ENCODE measurements at places on chromosomes 7 and 10.

GRCh38 chr10:60208676-60209269, 180.9 kb downstream of the ANK3 start:
- no peak for DNase-seq

DNA sequence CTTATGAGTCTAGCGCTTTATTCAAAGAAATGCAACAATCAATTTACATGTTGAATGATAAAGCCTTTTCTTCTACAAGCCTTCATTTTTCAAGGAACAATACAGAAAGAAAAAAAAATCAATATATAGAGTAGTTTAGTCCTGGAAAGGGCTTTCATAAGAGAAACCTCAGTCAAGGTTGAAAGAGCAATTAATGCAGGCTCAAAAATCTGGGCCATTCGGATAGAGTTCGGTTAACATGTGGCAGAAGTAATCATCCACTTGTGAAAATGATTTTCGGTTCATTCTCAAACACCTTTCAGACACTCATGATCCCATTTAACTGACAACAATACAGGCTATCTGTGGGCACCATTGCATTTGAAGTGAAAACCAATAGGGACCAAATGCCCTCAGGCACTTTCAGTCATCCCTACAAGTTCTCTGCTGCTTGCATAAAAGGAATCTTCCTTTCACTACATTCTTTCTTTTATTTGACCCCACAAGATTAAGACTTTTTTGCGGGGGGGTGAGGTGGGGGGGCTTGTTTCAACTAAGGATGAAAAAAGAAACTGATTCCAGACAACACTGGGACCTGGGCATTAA, 177.9 kb downstream of the RNF133 start:
- no peak for DNase-seq

GRCh38 chr10:119858063-119858462, 14.6 kb downstream of the MCMBP start:
- DNase-seq, result no peak

GRCh38 chr7:36563706-36564327, 160.5 kb downstream of the AOAH start:
- no peak for DNase-seq

DNA sequence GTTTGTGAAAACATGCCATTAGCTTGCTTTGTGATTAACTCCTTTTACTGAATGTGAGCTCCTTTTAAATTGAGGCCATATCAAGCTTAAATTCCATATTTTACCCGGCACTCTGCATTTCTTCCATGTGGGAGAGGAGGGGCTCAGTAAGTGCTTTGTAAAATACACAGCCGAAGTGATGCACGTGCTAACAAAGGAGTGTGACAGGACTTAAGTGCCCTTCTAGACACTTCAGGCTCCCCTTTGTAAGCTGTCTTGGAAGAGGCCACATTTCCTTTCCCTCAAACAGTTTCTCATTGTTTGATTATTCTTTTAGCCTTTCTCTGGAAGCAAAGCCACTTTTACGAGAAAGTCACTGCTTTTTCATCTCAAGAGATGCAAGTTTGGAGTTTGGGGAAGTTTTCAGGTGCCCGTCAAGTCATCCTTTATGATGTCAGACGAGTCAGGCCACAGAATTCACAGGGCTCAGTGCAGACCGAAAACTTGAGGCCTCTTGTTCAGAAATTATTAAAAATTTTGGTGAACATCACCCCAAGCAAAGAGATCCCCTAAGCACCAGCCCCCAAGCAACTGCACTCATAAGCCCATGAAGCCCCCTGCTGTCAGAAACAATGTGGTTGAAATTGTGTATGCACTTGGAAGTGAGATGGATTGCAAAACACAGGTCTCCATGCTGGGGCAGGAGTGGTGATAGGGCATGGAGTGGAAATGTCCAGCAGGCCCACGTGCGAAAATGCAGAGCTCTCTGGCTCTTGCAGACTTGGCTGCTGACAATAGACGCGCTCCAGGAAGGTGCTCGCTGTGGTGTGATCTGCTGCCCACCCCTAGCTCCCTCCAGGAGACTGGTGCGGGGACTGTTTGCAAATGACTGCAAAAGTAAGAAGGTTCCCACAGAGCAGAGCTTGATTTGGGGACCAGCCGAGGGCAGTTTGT, 11.5 kb downstream of the IKZF1 start:
- no peak for DNase-seq

DNA sequence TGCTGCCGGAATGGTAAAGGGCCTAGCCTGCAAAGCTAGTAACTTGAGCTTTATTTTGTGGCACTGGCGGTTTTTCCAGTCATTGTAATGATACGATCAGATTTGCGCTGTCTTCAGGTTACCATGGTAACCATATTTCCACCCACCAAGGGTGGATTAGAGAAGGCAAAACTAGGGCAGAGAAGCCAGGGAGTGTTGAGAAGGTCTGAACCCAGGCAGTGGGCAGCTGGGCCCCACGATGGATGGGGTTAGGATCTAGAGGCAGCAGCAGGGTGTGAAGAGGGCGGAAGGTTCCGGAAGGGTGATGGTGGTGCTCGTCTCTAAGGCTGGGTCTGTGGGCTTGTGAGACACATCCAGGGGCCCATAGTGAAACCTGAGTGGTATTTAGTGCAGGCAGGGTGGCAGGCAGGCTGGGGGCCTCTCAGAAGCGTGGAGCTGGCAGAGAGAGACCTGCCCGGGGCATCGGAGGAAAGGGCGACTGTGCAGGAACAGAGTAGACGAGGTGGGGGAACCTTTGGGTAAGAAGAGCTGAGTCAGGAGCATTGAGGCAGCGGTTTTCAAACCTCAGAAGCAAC, 87.9 kb upstream of the GTF2I start:
- DNase-seq, result no peak

GRCh38 chr7:85508642-85509410, 322.0 kb upstream of the SEMA3D start:
- DNase-seq, result no peak

GRCh38 chr10:69086001-69086509, 1.8 kb upstream of the SRGN start:
- no peak for DNase-seq

- DNase-seq, result no peak
Observed at GRCh38 chr10:30581779-30582380, 47.7 kb downstream of the LYZL2 start.

- DNase-seq, result no peak
Observed at GRCh38 chr7:51290702-51291540, 25.7 kb downstream of the COBL start.

DNA sequence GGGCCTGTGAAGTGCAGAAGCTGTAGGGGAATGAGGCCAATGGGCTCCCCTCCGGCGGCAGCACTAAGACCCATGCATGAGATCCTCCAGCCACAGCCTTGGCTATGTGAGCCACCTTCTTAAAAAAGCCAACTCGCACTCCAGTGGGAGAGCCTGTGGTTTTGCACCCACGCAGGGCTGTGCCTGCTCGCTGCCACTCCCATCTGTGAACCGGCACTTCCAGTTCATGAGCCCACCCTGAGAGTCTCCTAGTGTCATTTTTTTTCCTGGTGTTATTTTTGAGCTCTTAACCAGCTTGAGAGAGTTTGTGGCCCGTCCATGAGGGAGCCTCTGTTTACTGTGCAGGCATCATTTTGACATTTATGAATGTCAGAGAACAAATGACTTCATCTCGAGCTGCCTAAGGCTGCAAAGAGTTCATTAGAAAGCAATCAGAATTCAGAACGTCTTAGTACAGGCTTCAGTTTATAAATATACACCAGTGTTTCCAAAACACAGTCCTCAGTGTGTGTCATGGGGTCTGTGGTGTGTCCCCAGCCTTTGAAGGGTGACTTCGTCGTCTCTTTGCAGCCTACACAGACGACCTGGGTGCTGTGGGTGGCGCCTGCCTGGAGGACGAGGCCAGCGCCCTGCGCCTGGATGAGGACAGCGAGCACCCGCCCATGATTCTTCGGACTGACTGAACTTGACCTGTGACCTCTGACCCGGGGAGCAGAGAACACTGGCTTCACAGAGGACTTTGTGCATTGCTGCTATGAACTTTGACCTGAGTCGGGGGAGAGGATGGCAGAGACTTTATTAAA, 40.4 kb downstream of the WIPI2 start:
- no peak for DNase-seq
